ENCODE measurements at places on chromosomes 6 and 20. TPM values are rescaled to one million over a fixed set of nuclear protein-coding genes. Genes with fewer than 3 reads are reported as not detected.
A peak's percentile ranks its signal among the peaks of the same experiment; 100 is the strongest.

DNA sequence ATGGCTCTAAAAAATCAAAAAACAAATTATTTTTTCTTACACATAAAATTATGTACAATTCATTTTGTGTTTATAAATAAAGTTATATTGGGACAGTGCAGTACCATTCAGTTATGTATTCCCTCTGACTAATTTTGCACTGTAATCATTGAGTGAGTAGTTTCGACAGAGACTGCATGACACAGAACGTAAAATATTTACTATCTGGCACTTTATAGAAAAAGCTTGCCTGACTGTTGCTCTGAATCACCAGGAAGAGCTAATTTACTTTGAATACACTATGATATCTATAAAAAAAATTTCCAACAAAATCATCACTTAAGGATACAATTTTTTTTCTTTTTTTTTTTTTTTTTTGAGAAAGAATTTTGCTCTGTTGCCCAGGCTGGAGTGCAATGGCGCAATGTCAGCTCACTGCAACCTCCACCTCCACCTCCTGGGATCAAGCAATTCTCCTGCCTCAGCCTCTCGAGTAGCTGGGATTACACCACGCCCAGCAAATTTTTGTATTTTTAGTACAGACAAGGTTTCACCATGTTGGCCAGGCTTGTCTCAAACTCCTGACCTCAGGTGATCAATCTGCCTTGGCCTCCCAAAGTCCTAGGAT lies 11.0 kb upstream of the KHDC1L start:
- no peak for DNase-seq

DNA sequence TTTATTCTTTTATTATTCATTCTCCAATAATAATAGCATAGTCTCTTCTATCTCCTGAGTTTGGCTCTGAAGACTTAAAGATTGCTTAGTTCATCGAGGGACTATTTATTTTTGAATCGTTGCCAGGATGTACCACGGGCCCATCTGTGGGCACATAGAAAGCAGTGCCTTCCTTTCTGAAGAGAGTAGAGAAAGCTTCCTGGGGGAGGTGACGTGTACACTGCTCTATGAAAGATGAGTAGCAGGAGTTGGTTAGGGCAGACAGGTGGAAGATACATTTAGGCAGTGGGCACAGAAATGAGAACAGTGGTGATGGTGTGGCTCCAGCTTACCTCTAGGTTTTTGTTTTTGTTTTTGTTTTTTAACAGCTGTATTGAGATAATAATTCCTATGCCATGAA lies 98.4 kb downstream of the CDKAL1 start:
- DNase-seq: no peak

GRCh38 chr20:44181611-44182010 lies 5.4 kb downstream of the JPH2 start:
- no peak for DNase-seq

GRCh38 chr6:40844246-40844645 lies 194.8 kb downstream of the UNC5CL start:
- no peak for DNase-seq

- DNase-seq: no peak
Measured at GRCh38 chr6:116545651-116546050, at the start of gene TRAPPC3L. TSS of gene TRAPPC3L (minus strand) at chr6:116545684. CDS start at chr6:116545514, 170 bp downstream.

APCDD1L gene
- total RNA-seq: not detected

GRCh38 chr20:34680586-34681175 lies 3.8 kb upstream of the PIGU start:
- DNase-seq: no peak

DNA sequence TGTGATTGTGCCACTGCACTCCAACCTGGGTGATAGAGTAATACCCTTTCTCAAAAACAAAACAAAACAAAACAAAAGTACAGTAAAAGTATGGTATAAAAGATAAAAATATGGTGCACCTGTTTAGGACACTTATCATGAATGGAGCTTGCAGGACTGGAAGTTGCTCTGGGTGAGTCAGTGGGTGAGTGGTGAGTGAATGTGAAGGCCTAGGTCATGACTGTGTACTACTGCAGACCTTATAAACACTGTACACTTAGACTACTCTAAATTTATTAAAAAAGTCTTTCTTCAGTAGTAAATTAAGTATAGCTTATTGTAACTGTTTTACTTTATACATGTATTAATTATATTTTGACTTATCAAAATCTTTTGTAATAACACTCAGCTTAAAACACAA lies 46.0 kb downstream of the ZFP64 start:
- no peak for DNase-seq

GRCh38 chr6:137919837-137920730 lies 53.0 kb downstream of the TNFAIP3 start:
- no peak for DNase-seq

PNLDC1 gene
- 0.55 TPM for total RNA-seq

DNA sequence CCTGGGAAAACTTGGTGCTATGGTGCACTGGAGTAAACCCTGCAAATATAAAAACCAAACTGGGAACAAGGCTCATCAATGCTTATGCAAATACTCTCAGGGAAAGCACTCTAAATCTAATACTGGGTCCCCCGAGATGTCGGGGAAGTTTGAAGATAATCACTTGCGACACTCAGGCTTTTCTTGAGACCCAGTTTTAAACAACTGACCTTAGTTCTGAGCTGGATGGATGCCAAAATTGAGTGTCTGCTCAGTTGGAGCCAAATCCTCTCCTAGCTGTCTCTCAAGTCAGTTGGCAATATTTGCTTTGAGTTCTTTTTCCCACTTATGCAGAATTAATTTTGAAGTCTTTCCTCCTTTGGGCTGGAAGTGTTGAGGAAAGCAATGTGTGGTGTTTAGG lies 75.5 kb upstream of the CD2AP start:
- no peak for DNase-seq

- no peak for DNase-seq
Measured at GRCh38 chr20:57650756-57651483, 30.7 kb upstream of the ZBP1 start.

LY6G5C gene
- not detected for total RNA-seq

TNNC2 gene
- total RNA-seq: not detected

DNA sequence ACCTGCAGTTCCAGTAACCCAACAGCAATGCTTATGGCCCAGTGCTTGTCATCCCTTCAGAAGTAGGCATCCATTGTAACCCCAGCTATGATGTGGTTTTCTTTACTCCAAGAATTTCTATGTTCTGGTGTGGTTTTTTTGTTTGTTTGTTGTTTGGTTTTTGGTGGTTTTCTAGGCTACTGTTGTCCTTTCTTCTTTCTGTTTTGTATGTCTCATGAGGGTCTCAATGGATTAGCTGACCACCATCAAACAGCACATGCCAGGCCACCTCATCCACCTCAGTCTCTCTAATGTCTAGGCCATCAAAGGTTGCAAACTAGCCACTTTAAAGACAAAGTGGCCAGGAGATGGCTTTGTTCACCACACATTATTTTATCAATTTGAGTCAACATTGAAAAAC lies 59.4 kb upstream of the TMEM30A start:
- no peak for DNase-seq

DNA sequence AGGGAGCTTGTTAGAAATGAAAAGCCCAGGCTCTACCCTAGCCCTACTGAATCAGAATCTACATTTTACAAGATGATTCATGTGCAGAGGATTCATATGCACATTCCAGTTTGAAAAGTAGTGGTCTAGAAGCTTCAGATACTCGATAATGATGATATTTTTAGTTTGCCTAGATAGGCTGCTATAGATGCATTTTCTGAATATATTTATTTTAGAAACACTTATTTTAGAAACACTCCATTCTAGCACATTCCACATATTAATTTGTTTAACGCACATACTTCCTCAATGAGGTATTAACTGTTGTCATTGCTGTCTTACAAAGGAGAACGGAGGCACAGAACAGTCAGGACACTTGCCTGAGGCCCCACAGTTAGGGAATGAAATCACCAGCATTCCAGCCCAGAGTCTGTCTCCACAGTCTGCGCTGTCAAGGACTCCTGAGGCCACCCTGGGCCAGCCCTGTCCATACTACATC lies 64.4 kb downstream of the SNAP25 start:
- DNase-seq: no peak

GRCh38 chr6:158763434-158764182 lies 55.6 kb downstream of the EZR start:
- DNase-seq: no peak

GRCh38 chr6:149065658-149066556 lies 251.6 kb upstream of the TAB2 start:
- DNase-seq: peak; percentile 76

DNA sequence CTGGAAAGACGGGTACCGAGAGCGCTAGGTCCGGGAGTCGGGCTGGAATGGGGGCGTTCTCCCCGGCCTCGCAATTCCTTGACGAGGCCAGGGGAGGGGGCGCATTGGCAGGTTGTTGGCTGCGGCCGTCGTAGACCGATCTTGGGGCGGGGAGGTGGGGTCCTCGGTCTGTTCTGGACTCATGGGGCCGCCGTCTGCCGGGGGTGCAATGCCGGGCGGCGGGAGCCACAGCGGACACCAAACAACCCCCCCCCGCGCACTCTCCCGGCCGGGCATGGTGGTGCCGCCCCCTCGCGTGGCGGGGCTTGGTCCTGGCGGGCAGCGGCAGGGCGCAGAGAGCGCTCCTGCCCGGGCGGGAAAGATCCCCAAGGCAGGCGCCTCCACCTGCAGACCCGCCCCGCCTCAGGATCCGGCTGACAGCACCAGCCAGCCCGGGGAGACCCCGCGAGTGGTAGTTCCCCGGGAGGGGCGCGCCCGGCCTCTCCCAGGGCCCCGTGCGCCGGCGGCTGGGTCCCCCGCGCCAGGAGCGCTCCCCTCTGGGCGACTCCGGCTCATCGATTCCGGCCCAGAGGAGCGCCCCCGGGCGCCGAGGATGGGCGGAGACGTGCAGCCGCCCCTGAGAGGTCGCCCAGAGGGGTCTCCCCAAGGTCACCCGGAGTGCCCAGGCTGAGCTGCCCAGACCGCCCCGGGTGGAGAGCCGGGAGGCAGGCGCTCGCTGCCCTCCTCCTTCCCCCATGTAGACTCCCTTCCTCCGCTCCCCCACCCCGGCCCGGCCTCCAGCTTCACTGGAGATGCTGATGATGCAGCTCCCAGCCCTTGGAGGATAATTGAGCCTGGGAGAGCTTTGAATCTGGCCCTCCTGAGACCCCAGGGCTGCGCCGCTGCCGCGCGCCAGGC lies 709 bp downstream of the PPP1R16B start:
- no peak for DNase-seq

GRCh38 chr6:144443157-144443556 lies 158.0 kb downstream of the UTRN start:
- no peak for DNase-seq

GRCh38 chr6:166583230-166583965 lies 3.1 kb downstream of the RAMACL start:
- DNase-seq: no peak

GRCh38 chr6:31042806-31043205 lies 32.5 kb downstream of the MUC22 start:
- DNase-seq: peak; percentile 59

DSP gene
- total RNA-seq: 58.9 TPM

GRCh38 chr6:129601323-129601722 lies 108.7 kb downstream of the ARHGAP18 start:
- DNase-seq: no peak

- no peak for DNase-seq
Measured at GRCh38 chr20:6469695-6470094, 297.8 kb upstream of the BMP2 start.

DNA sequence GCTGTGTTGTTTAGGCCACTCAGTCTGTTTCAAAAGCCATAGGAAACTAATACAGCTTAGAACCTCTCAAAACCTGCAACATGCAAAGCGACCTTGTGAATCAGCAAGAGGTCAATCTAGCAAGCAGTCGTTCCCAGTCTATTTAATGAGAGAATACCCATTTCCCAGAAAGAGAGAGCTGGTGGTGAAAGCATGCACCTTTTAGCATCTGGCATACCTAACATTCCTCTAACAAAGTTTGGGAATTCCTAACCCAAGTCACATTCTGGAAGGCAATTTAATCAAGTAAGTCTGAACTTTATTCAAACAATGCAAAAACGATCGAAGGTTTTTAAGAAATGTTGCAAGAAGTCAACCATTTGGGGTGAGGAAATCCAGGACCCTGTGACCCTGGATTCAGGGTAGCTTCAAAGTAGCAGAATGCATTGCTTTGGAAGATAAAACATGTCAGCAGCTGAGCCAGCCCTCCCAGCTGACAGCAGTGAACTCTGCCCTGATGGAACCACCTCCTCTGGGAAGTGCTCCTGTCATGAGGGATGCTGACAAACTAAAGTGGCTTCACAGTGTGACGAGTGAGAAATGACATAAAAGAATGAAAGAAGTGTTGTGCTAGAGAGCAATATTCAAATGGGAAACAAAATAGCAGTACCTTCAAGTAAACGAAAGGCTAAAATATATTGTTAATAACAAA lies 104.8 kb downstream of the GMDS start:
- DNase-seq: no peak

DNA sequence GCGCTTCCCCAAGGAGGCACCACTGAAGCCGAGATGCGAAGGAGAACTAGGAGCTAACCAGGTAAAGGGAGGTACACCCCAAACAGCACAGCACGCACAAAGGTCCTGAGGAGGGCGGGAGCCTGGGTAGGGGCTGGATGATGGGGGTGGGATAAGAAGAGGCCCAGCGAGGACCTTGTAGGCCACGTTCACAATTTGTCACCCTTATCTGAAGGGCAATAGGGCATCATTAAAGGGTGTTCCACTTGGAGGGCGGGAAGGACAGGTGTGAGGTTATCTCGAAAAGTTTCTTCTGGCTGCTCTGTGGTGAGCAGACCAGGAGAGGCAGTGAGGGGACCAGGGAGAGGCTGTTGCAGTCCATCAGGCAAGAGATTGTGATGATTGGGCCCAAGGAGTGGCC lies 25.6 kb downstream of the POFUT1 start:
- DNase-seq: no peak

CALHM4 gene
- not detected for total RNA-seq

- peak; percentile 69 for DNase-seq
Measured at GRCh38 chr6:113381959-113382358, 475.2 kb upstream of the MARCKS start.

HLA-B gene
- total RNA-seq: 1,119 TPM

DNA sequence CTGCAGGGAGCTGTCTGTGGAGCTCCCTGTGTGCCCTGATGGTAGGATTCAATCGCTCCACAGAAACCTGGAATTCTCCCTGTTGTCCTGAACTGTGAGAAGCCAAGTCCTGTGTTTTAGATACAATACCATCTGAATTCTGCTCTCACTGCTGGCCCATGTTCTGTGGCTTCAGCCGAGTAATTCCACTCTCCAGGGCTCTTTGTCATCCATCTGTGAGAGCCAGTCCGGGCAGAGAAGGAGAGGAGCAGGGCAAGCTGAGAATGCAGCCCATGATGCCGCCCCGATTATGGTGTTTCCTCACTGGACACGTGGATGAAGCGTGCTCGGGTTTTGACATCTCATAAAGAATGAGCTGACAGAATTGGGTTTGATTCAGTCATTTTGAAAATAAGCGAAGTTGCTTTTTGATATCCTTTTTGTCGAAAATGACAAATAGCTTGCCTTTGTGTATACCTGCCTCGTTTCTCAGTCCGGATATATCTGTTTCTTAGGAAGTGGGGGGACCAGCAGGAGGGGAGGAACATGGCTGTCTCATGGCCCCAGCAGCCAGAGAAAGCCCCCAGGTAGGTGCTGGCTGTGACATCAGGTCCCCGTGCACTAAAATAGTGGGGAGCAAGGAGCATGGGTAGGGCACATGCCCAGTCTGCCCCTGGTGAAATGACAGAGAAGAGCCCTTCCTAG lies 8.2 kb upstream of the CD93 start:
- DNase-seq: no peak

KLC4 gene
- 152 TPM for total RNA-seq

HLA-DOA gene
- 0.58 TPM for total RNA-seq

- DNase-seq: no peak
Measured at GRCh38 chr6:113496166-113496565, 361.0 kb upstream of the MARCKS start.

CD164 gene
- total RNA-seq: 105 TPM

Measured in stomach (tissue), 19 donors.